ENCODE measurements at places on chromosomes 1 and 21.

- no peak for DNase-seq
These were observed 425.1 kb downstream of the KIF26B start for GRCh38 chr1:245579881-245580280.

- no peak for DNase-seq
These were observed 102.8 kb downstream of the ETS2 start for GRCh38 chr21:38908537-38908936.

DNA sequence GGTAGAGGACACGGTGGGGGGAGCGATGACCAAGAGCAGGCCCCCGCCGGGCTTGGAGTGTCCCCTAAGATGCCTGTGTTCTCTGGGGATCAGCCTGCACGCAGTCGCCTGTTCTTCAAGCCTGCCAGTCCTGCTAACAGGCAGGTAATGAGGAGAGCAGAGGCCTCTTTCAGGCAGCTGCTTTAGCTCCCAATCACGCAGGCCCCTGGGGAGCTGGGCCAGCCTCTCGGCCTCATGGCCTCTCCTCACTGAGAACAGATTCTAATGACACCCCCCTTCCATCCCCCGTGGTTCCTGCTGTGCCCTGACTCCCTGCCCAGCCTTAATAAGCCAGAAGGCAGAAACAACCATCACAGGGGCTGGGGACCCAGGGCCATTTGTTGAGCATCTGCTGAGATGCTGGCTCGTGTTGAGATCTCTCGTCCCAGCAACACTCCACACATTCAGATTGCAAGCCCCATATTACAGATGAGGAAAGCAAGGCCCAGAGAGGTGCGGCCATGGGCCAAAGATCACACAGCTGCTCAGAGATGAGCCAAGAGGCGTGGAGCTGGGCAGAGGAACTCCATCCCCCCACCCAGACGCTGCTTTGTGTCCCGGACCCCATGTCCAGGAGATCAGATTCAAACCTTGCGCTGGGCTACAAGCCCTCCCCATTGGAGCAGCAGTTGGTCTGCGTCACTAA is 71.6 kb upstream of the CASZ1 start:
- DNase-seq, result no peak

- peak; percentile 24 for DNase-seq
These were observed 34.1 kb upstream of the GPR52 start for GRCh38 chr1:174413632-174414031.

DNA sequence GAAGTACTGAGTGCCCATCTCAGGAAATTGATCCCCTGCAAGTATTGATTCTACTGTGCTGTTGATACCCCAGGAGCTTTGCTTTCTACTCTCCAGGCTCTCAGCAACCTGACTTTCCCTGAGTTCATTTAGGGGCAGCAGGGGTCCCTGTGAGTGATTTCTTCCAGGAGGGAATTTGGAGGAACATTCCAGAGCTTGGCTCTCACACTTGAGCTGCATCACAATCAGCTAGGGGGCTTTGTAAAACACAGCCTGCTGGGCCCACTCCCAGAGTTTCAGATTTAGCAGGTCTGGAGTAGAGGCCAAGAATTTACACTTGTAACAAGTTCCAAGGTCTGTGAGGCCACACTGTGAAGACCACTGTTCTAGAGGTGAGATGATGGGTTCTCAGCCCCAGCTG is 16.1 kb upstream of the ACTL8 start:
- no peak for DNase-seq

- no peak for DNase-seq
These were observed 152.0 kb downstream of the KIF26B start for GRCh38 chr1:245306628-245307410.

DNA sequence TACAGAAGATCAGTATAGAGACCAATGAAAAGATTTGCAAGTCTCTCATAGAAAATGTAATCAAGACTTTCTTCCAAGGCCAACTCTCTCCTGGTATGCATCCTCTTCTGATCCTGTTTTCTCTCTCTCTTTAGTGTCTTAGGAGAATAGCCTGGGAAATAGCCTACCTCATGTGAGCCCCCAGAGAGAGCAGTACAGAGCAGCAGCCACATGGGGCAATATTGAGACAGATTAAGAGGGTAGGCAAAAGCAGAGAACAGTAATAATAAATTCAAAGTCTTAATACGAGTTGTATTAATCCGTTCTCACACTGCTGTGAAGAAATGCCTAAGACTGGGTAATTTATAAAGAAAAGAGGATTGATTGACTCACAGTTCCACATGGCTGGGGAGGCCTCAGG is 61.4 kb downstream of the RNASEL start:
- DNase-seq, result no peak

DNA sequence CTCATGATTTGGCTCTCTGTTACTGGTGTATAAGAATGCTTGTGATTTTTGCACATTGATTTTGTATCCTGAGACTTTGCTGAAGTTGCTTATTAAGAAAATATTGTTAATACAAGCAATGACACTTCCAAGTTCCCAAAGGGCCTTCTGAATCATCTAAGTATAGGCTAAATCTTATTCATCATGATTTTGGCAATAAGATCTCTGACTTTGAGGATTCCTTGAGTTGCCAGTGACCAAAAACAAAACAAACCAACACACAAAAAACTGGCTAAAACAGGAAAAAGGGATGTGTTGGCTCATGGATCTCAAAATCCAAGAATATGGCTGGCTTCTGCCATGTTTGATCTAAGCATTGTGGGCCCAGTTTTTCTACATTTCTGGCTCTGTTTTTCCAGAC is 163.4 kb downstream of the HHIPL2 start:
- no peak for DNase-seq

GRCh38 chr1:81982523-81982922 is 181.8 kb downstream of the ADGRL2 start:
- DNase-seq, result no peak

Data from choroid plexus epithelial cell (primary cell).